Endothelial cell of coronary artery (primary cell): ENCODE measurements at places on chromosomes 7 and 10. TPM values are rescaled to one million over a fixed set of nuclear protein-coding genes. Genes with fewer than 3 reads are reported as not detected.

Gene HTR5A
- total RNA-seq, result not detected in 2 replicates

Gene TNKS2
- 44.9 and 48.2 TPM in 2 replicates for total RNA-seq

Gene HIPK2
- total RNA-seq, result 8.5 and 21.6 TPM in 2 replicates

Gene GPR158
- total RNA-seq, result under 0.01 and 0.38 TPM in 2 replicates

Gene FBXL13
- 1.2 and 29.6 TPM in 2 replicates for total RNA-seq

Gene AMPH
- total RNA-seq, result 0.09 TPM in 1 of 2 replicates, not detected in the other

Gene HMX2
- not detected in 2 replicates for total RNA-seq

Gene PRKAR2B
- 32.2 and 61.7 TPM in 2 replicates for total RNA-seq

Gene SPDYE2
- not detected in 2 replicates for total RNA-seq

Gene KLLN
- total RNA-seq, result 0.19 and 0.27 TPM in 2 replicates

Gene KIN
- total RNA-seq, result 6.5 and 7.7 TPM in 2 replicates

Gene PTEN
- 98.5 and 123 TPM in 2 replicates for total RNA-seq

Gene EBLN1
- total RNA-seq, result not detected in 2 replicates

Gene SPOCK2
- 0.18 and 0.28 TPM in 2 replicates for total RNA-seq

Gene AKR1C2
- 3.5 TPM in 1 of 2 replicates, not detected in the other for total RNA-seq

Gene LBX1
- total RNA-seq, result not detected in 2 replicates

Gene ZNF736
- total RNA-seq, result 2.6 and 7.9 TPM in 2 replicates

Gene MYL10
- total RNA-seq, result not detected in 2 replicates

Gene SFTPA2
- not detected in 2 replicates for total RNA-seq

Gene UBE2D1
- total RNA-seq, result 7.4 and 10.2 TPM in 2 replicates

Gene MYH16
- 0.38 and 0.72 TPM in 2 replicates for total RNA-seq

Gene ITPRID1
- not detected in 2 replicates for total RNA-seq

Gene ZC3HAV1L
- total RNA-seq, result 8.9 and 19.9 TPM in 2 replicates

Gene PPP1R9A
- 1.3 and 2.6 TPM in 2 replicates for total RNA-seq

Gene ANKRD1
- 667 and 960 TPM in 2 replicates for total RNA-seq

Gene ADIRF
- 21.6 and 26.6 TPM in 2 replicates for total RNA-seq

Gene GNAT3
- total RNA-seq, result not detected in 2 replicates

Gene SLC18A3
- under 0.01 TPM in 1 of 2 replicates, not detected in the other for total RNA-seq

Gene PLXDC2
- total RNA-seq, result under 0.01 and 2.4 TPM in 2 replicates

Gene PRXL2A
- 78.3 and 83.8 TPM in 2 replicates for total RNA-seq

Gene SORCS1
- total RNA-seq, result not detected in 2 replicates

Gene XPNPEP1
- total RNA-seq, result 159 and 180 TPM in 2 replicates

Gene IFIT3
- total RNA-seq, result 1.7 and 3.5 TPM in 2 replicates

Gene OPN1SW
- not detected in 2 replicates for total RNA-seq

Gene MRLN
- not detected in 2 replicates for total RNA-seq

Gene GDF2
- total RNA-seq, result not detected in 2 replicates

Gene PLXNA4
- 0.75 and 18.4 TPM in 2 replicates for total RNA-seq

Gene HACD1
- 23.2 and 26.4 TPM in 2 replicates for total RNA-seq

Gene AKR1C3
- total RNA-seq, result 40.1 and 53.4 TPM in 2 replicates

Gene PDK4
- total RNA-seq, result 4.2 and 20.9 TPM in 2 replicates

Gene KLF14
- not detected in 2 replicates for total RNA-seq

Gene NPVF
- not detected in 2 replicates for total RNA-seq

Gene PRSS2
- total RNA-seq, result 2.0 TPM in 1 of 2 replicates, not detected in the other

Gene PGAM2
- total RNA-seq, result not detected in 2 replicates

Gene PRLHR
- not detected in 2 replicates for total RNA-seq

Gene PROSER2
- total RNA-seq, result 4.0 and 5.0 TPM in 2 replicates

Gene AKR1C4
- not detected in 2 replicates for total RNA-seq

Gene ST8SIA6
- total RNA-seq, result 0.72 and 2.4 TPM in 2 replicates

Gene SYT15
- 0.09 and 0.56 TPM in 2 replicates for total RNA-seq
